ENCODE measurements at places on chromosomes 6 and 20. TPM values are rescaled to one million over a fixed set of nuclear protein-coding genes. Genes with fewer than 3 reads are reported as not detected.
A peak's percentile ranks its signal among the peaks of the same experiment; 100 is the strongest.

- H3K36me3 ChIP-seq = no peaks in the 10 kb centered on the region
- H3K27ac ChIP-seq = no peak overlapping the region
- H3K4me3 ChIP-seq = no peak overlapping the region
- no peaks in the 10 kb centered on the region for H3K27me3 ChIP-seq
- no peak for DNase-seq
- H3K4me1 ChIP-seq = no peaks in the 10 kb centered on the region
These were observed 46.9 kb downstream of the DACT2 start for GRCh38 chr6:168272415-168273325.

GRCh38 chr6:87336367-87336766 lies 7.3 kb upstream of the GJB7 start:
- no peaks in the 10 kb centered on the region for H3K27me3 ChIP-seq
- no peak overlapping the region for H3K4me3 ChIP-seq
- no peaks in the 10 kb centered on the region for H3K36me3 ChIP-seq
- H3K4me1 ChIP-seq = no peaks in the 10 kb centered on the region
- no peak for DNase-seq

DNA sequence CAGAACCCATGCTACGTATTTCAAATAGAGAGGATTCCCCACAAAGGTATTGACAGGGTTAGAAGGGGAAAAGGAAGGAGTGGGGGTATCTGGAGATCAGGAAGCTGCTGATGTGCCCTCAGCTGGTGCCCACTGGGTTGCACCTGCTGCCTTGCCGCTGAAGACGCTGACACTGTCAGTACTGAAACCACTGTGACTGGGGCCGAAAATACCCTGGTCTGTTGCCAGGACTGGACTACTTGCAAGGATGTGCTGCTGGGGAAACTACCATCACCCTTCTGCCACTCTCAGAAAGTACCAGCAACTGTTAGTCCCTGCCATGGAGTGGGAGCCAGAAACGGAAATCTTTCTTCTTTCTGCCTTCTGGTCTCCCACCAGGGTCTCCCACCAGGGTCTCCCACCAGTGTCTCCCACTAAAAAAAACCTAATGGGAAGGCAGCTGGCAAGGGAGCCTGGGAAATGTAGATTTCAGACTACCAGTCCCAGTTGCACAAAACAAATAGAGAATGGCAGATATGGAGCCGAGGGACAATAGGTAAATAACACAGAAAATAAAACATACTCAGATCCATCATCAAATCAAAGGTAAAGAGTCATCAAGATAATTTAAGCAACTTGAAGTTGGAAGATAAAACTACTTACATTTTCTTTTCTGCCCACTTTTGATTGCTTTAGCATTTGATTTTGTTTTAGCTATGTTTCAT lies 204.8 kb downstream of the TPBG start:
- H3K36me3 ChIP-seq = no peaks in the 10 kb centered on the region
- no peak overlapping the region for H3K4me3 ChIP-seq
- peak; percentile 79 for DNase-seq
- no peak overlapping the region for H3K27ac ChIP-seq

- no peak overlapping the region for H3K27ac ChIP-seq
- H3K4me3 ChIP-seq = no peak overlapping the region
- no peak for DNase-seq
- H3K27me3 ChIP-seq = no peaks in the 10 kb centered on the region
- H3K4me1 ChIP-seq = peaks cover 8% of the 10 kb centered on the region
These were observed 99.0 kb downstream of the FIG4 start for GRCh38 chr6:109790131-109790530.

DNA sequence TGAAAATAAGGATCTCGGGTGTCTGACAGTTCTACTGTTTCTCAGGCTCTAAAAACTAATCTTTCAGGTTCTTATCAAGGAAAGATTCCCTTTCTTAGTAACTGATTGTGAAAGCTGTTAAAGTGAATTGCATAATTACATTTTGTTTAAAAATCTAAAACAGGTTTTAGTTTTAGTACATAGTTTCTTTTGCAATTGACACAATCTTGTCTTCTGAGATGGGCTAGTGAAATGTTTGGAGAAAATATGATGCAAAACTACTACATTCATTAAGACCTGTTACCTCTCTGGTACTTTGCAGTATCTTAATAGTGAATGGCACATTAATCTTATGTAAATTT lies 298.4 kb downstream of the UTRN start:
- H3K27me3 ChIP-seq = no peaks in the 10 kb centered on the region
- H3K4me1 ChIP-seq = peaks cover 23% of the 10 kb centered on the region
- H3K4me3 ChIP-seq = peak overlapping the region; percentile 16
- H3K27ac ChIP-seq = no peak overlapping the region
- no peak for DNase-seq
- no peaks in the 10 kb centered on the region for H3K36me3 ChIP-seq

DNA sequence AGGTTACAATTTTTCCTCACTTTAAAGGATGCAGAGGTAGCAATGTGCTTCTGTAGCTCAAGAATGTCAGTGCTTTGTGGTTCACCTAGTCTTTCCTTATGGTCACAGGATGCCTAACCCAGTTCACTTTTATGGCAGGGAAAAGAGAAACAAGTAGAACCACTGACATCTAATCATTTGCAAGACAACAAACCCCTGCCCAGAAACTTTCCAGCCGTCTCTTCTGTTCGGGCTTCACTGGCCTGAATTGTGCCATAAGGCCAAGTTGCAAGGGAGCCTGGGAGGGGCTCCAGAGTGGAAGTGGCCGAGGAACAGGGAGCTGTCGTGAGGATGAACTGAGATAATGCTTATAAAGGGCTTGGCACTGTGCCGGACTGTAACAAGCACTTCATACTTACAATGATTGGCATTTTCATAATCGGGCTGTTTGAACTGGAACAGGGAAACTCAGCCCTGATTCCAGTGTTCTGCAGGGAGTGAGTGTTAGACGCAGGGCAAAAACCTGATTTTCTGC lies 212.6 kb downstream of the BCAS1 start:
- H3K36me3 ChIP-seq = no peaks in the 10 kb centered on the region
- no peak overlapping the region for H3K27ac ChIP-seq
- no peak overlapping the region for H3K4me3 ChIP-seq
- H3K4me1 ChIP-seq = 0 out of 2 replicates have a peak, but pooled peaks cover 2% of the 10 kb centered on the region

- no peaks in the 10 kb centered on the region for H3K36me3 ChIP-seq
- H3K4me1 ChIP-seq = peaks cover 15% of the 10 kb centered on the region
- no peak for DNase-seq
- no peak overlapping the region for H3K27ac ChIP-seq
- H3K4me3 ChIP-seq = no peak overlapping the region
These were observed 2.1 kb downstream of the SOBP start for GRCh38 chr6:107491760-107492660.

DNA sequence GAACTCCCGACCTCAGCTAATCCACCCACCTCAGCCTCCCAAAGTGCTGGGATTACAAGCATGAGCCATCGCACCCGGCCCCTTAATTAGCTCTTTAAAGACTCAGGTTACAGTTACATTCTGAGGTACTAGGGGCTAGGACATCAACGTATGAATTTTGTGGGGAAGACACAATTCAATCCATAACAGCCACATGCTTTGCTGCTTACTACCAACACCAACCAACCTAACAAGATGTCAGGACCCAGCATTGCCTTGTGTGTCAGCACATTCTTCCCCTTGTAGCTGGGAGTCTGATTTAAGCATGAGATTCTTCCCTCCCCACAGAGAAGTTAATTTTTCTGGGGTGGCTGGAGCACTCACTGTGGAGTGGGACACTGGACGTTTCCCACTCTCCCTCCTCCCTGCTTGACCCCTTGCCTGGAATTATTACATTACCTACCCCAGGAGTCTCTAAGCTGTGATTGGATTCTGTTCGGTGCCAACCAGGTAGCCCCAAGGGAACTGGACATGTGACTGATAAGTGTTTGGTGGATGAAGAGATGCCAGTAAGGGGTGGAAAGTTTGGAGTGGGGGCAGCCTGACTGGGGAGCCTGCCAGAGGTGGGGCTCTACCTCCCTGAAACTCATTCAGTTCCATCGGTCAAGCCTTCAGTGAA lies 5.6 kb upstream of the PXMP4 start:
- no peak overlapping the region for H3K4me3 ChIP-seq
- no peaks in the 10 kb centered on the region for H3K4me1 ChIP-seq
- no peak overlapping the region for H3K27ac ChIP-seq
- DNase-seq = no peak
- H3K27me3 ChIP-seq = no peaks in the 10 kb centered on the region
- H3K36me3 ChIP-seq = no peaks in the 10 kb centered on the region

GRCh38 chr20:49786668-49787370 lies 25.8 kb upstream of the SLC9A8 start:
- DNase-seq = no peak
- no peak overlapping the region for H3K4me3 ChIP-seq
- no peaks in the 10 kb centered on the region for H3K27me3 ChIP-seq
- H3K4me1 ChIP-seq = peaks cover 22% of the 10 kb centered on the region
- no peak overlapping the region for H3K27ac ChIP-seq

GRCh38 chr20:19975436-19975799 lies 41.7 kb upstream of the NAA20 start:
- no peaks in the 10 kb centered on the region for H3K4me1 ChIP-seq
- H3K4me3 ChIP-seq = no peak overlapping the region
- DNase-seq = no peak
- H3K36me3 ChIP-seq = no peaks in the 10 kb centered on the region
- H3K27ac ChIP-seq = no peak overlapping the region

- no peak overlapping the region for H3K27ac ChIP-seq
- H3K27me3 ChIP-seq = peaks cover 3% of the 10 kb centered on the region
- DNase-seq = no peak
- H3K36me3 ChIP-seq = no peaks in the 10 kb centered on the region
- H3K4me3 ChIP-seq = no peak overlapping the region
- H3K4me1 ChIP-seq = peaks cover 12% of the 10 kb centered on the region
These were observed 16.7 kb downstream of the RAET1L start for GRCh38 chr6:150008588-150008987.

DNA sequence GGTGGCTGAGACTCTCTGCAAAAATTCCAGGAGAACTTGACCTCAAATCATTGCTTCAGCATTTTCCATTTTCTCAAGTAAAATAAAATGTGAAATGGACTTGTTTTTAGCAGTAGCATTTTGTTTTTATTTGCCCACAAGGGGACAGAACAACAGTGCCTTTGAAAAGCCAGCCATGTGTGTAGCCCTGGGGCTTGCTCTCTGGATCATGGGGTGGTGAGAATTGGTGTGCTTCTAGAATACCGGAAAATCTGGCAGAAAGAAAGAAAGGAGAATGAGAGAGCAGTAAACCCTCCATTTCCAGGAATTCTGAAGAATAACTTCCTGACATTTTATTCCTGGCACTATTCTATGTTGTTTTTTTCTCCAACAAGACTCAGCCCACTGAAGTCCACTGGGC lies 254.7 kb upstream of the MOCS1 start:
- no peak for DNase-seq
- H3K4me3 ChIP-seq = no peak overlapping the region
- no peaks in the 10 kb centered on the region for H3K27me3 ChIP-seq
- H3K36me3 ChIP-seq = no peaks in the 10 kb centered on the region
- H3K27ac ChIP-seq = no peak overlapping the region
- no peaks in the 10 kb centered on the region for H3K4me1 ChIP-seq

The RHAG gene
- total RNA-seq = 0.32 TPM

The CD93 gene
- 2.6 TPM for total RNA-seq

The RIPPLY2 gene
- not detected for total RNA-seq

The UBE2C gene
- total RNA-seq = 133 TPM

The SIRPD gene
- 1.1 TPM for total RNA-seq

The B4GALT5 gene
- total RNA-seq = 28.7 TPM

The SLC35F1 gene
- total RNA-seq = not detected

The CRISP2 gene
- total RNA-seq = not detected

The NKAIN2 gene
- total RNA-seq = not detected

The OOEP gene
- total RNA-seq = not detected

The C2 gene
- 0.97 TPM for total RNA-seq

The PLCB1 gene
- 0.36 TPM for total RNA-seq

The FOXA2 gene
- not detected for total RNA-seq

The OR2H2 gene
- total RNA-seq = not detected

The CST4 gene
- not detected for total RNA-seq
